ENCODE measurements at places on chromosomes 16 and 17. TPM values are rescaled to one million over a fixed set of nuclear protein-coding genes. Genes with fewer than 3 reads are reported as not detected.

KRT28 gene
- not detected for total RNA-seq

SLC12A4 gene
- 6.5 TPM for total RNA-seq

DNA sequence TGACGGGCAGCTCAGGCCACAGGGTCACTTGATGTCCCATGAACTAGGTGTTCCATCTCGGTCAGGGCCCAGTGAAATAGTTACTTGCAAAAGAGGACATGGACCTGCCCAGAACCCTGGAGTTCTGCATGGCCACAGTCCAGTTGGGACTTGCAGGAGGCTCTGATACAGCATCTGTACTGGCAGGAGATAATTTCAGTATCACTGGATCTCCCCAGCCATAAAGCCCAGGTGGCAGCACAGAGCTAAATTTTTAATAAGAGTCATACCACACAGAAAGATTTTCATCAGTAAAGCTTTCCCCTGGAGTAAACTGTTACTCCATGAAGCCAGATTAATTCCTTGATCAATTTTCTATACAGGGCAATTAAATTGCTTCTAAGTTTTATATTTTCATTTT, 18.0 kb upstream of the SLC16A5 start:
- DNase-seq = no peak

DNA sequence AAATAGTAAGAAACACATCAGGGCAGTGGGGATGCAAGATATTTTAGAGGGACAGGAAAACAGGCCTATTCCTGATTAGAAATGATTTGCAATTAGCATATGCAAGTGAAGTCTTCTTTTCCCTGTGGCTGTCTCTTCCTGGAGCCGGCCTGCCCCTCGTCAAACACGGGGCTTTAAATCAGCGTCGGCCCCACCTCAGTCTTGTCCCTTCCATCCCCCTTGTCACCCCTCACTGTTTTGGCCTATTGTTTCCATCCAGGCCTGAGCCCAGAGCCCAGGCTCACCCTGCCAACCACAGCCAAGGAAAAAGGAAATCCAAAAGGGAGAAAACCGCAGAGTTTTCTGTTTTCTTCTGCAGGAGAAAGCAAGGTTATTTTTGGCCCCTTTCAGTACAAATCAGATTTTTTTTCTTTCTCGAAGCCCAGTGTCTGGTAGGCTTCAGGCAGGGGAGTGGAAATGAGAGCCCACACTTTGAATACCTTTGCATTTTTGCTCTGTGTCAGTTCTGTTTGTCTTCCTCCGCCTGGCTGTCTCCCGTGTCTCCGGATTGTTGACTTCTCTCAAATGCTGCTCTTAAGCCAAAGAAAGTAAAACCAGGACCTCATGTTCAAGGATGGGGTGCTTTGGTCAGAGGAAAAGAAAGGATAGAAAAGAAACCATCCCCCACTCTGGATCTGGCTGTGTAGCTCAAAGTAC, 399.9 kb upstream of the CDH11 start:
- DNase-seq = no peak

GRCh38 chr16:85252461-85252860, 140.2 kb upstream of the CIBAR2 start:
- DNase-seq = no peak

All from frontal cortex (tissue), 4 donors.